Skin of body (tissue), 3 donors: ENCODE measurements at places on chromosomes 5 and 9.

- no peak for DNase-seq
Measured at GRCh38 chr5:2752059-2752820, 763 bp upstream of the IRX2 start.

DNA sequence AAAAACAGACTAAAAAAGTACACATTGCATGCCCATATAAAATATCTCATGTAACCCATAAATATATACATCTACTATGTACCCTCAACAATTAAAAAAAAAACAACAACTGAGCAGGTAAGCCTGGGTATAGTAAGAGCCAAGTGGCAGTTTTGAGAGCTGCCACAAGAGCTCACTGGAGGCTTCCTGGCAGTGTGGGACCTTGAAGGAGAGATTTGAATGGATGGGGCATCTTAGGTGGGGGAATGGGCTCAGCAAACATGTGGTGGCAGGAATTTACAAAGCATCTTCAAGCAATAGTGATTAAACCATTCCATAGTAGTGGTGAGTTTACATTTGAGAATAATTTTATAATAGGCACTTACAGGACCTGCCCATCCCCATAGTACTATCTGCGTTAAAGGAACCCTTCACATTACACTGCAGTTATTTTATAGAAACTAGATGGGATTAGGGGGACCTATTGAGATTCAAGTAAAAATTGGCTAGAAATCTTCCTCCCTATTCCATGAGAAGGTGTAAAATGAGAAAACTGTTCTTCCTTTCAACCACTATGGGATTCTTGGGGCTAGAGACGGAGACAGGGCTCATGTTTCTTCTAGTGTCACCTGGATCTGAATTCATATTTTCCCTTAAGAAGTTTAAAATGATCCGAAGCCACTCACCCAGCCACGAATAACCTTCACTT lies 6.9 kb downstream of the MEGF10 start:
- DNase-seq, result no peak

DNA sequence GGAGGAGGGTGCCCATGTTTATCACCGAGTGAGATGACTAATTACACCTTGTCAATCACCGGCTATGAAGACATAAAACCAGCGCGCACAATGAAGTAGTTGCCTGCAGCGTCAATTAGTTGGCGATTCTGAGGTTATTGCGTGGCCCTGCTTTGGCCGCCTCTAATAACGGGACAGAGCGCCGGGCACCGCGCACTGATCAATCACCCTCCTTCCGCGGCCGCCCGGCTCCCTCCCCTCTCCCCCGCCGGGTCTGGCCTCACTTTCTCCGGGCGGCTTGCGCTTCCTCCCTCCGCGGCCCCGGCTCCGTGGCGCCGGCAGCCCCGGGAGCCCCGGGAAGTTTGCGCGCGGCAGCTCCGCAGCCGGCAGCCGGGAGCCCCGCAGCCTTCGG lies 3.3 kb upstream of the LHX2 start:
- no peak for DNase-seq

DNA sequence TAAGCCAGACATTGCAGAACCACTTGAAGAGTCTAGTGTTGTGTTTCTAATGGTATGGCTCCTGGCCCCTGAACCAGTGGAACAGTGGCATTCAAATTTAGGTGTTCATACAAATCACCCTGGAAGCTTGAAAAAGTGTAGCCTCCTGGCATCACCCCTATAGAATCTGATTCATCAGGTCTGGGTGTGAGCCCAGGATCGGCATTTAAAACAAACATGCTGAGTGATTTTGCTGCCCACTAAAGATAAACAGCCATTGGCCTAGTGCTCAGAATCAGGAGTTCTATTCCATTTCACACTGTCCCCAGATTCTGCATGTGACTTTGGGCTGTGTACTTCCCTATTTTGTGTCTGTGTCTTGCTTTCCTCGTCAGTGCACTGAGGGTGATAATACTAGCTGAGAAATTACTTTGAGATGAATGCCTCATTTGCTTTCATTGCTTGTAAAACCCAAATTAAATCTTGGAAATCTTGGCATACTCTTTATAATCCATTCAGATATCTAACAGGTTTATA lies 241.5 kb upstream of the CLINT1 start:
- no peak for DNase-seq

DNA sequence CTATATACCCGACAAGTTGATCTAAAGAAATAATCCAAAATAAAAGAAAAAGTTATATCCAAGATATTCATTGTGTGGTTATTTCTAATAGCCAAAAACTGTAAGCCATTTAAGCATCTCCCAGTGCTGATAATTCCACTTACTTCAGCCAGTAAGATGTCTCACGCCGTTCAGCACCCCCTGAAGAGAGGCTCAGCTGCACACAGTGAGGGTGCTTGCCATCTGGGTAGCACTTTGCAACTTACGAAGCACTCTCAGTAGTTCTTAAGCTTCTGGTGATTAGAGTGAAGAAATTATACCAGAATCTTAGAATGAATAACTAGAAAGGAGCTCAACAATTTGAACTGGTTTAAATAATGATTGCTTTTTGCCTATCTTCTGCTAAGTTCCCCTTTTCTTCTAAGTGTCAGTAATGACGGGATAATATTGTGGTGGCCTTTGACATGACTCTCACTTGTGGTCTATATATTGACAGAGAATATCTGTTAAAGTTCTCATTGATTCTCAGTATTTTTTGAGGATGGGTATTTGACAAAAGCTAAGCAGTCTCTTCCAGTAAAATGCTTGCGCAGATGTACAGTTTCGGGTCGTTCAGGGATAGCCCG lies 26.2 kb upstream of the LTC4S start:
- DNase-seq, result no peak
